ENCODE measurements at places on chromosomes 11 and 22.

DNA sequence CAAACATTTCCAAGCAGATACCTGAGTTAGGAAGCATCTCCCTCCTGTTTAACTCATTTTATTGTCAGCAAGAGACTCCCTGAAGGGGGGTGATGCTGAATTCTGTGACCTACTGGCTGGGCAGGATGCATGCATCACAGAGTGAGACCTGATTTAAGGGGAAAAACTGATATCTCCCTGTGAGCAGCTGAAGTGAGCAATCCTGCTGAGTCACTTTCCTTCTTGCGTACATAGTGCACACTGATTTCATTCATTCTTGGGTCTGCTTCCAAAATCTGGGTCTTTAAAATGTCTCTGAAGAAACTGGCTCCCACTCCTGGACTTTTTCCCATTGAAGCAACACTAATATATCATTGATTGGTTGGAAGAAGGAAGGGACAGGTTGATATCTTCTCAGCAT, 23.3 kb downstream of the P4HA3 start:
- DNase-seq: peak; percentile 67

DNA sequence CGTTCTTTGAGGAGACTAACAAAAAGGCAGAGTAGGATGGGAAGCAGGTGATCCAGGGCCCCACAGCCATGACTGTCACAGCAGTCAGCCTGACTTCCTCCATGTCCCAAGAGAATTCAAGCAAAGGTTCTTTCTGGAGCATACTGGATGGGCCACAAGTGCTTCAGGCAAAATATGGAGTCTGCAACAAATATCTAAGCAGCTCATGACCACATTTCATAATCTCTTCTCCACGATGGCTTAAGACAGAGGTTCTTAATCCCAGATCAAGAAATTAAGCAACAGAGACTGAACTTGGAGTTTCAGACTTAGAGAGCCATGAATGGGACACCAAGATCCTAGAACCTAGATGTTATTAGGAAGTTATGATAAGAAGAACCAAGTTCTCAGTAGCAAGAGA, 31.6 kb downstream of the GUCY1A2 start:
- DNase-seq: no peak

GRCh38 chr11:69356703-69357457, 62.9 kb downstream of the MYEOV start:
- no peak for DNase-seq

DNA sequence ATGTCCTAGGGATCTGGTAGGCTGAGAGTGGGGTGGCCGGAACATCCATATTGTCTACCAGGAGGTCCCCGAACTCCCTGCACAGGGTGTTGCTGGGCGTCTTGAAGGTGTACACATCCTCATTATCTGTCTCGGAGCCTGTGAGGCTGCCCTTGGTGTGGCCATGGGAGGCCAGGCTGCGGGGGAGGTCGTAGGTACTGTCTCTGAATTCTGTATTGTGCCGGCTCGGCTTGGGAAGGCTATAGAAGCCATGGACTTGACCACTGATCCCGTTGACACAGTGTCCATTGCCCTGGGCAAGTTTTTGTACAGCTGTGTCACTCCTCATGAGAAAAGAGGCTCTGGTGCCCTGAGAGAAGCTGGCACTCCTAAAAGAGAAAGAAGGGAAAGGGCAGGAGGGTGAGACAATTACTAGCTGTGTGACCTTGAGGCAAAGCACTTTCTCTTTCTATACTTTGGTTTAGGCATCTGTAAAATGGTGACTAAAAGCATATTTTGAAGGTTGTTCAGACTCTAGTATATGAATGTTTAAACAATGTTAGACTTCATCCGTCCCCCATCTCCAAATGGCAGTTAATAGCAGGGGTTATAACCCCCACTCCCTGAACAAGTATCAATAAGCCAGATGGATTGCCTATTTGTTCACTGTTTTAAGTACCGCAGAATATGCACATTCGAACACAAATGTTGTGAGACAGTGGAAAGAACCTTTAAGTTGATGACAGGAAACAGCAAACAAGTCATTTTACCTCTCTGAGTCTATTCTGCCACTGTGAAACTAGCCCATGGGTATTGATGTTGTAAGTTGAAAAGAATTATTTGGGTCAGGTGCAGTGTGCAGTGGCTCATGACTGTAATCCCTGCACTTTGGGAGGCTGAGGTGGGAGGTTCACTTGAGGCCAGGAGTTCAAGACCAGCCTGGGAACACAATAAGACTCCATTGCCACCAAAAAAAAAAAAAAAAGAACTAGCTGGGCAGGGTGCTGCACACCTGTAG, 38.3 kb downstream of the USP35 start:
- no peak for DNase-seq

DNA sequence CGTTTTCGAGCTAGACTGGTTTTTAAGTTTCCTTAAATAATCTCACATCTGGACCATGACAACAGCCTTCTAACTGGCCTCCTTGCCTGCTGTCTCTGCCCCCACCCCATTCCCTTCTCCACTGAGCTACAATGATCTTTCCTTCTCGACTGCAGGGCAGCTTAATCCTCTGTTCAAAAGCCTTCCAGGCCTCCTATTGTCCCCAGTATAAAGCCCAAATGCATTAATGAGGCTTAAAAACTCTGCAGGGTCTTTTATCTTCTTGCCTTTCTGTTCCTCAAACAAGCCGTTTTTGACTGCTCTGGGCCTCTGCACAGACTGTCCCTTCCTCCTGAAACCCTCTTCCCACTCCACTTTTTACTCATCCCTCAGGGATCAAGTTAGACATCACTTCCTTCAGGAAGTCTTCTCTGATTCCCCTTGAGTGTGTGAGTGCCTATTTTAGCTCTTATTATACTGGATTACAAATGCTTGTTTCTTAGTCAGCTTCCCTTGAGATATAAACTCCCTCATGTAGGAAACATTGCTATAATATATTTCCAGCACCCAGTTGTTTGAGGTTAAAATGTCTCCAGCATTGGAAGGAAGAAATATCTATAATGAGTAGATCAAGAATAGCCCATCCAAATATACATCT, 23.6 kb upstream of the PAMR1 start:
- DNase-seq: no peak

GRCh38 chr22:39289975-39290720, 29.3 kb downstream of the RPL3 start:
- no peak for DNase-seq

DNA sequence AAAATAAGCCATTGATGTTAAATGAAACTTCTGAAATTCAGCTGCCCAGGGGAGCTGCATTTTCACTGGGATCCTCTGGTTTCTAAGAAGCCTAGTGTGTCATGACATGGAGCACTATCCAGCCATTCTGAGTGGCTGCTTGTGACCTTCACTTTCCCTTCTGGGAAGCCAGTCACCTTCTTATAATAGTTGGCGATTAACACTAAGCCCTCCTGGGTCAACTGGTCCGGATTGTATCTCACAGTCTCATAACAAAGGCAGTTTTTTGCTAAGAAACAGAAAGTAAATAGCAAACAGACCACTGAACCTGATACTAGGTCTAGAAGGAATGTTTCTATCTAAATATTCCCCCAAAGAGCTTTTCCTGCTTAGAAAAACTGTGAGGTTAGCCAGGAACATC, 7.9 kb downstream of the CSRP3 start:
- no peak for DNase-seq

DNA sequence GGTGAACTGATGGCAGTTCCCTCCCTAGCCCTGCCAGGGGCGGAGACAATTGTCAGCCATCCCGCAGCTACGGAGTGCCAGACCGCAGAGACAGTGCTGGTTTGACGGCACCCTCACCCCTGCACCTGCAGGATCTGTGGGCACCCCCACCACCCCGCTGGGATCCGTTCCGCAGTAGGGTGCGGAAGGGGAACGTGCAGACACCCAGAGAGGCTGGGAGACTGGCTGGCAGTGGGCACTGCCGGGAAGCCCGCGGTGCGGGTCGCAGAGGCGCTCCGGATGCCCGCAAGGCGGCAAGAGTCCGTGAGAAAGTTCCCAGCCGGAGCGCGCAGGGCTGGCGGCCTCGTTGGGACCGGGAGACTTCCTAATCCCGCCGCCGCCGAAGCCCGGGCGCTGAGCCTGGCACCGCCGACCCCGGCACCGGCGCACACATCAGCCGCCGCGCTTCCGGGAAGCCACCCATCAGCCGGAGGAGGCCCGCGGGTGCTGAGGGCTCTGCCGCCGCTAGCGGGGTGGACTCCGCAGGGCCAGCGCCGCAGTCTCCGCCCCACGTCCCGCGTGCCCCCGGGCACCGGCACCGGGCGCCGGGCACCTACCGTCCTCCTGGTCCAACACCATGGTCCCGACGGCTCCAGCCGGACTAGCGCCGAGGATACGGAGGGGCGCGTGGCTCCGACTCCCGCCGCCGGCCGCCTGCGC, 4.3 kb upstream of the LMO1 start:
- peak; percentile 17 for DNase-seq

- no peak for DNase-seq
These were observed 125.0 kb downstream of the PKNOX2 start for GRCh38 chr11:125289419-125290098.

DNA sequence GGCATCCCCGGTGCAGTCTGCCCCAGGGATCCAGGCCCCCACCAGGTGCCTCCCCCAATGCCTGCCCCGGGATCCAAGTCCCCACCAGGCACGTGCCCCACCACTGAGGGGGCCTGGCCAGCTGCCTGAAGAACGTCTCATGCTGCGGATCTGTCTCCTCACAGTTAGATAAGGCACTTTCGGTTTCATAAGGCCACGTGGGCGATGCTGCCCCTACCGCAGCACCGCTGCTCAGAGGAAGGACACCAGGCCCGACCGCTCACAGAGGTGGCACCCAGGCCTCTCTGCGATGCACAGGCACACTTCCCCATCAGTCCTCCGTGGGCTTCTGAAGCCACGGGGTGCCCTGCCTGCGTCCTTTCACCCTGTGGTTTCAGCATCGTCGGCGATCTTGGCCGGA, 68.1 kb upstream of the BID start:
- DNase-seq: no peak

DNA sequence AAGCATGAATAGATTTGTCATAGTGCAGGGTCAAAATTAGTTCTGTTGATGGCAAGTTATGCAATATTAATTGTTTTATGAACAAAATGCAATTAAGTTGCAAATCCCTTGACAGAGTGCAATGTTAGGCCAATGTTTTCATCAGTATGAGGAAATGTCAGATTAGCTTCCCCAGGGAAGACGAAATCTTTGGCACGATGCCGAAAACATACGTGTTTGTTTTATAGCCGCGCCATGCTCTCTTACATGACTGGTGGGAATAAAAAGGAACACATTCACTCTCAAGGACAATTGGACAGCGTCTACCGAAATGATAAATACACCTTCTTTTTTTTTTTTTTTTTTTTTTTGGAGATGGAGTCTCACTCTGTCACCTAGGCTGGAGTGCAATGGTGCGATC, 27.0 kb downstream of the MFNG start:
- no peak for DNase-seq

All from common myeloid progenitor, CD34-positive (primary cell).